G401 (cell line): ENCODE measurements at places on chromosomes 6 and 20. TPM values are rescaled to one million over a fixed set of nuclear protein-coding genes. Genes with fewer than 3 reads are reported as not detected.

- peak; percentile 4 for DNase-seq
These were observed 23.4 kb downstream of the SCML4 start for GRCh38 chr6:107800564-107801164.

The FOXC1 gene
- total RNA-seq = 10.2 and 11.4 TPM in 2 replicates

The GNAS gene
- 580 and 603 TPM in 2 replicates for total RNA-seq

- DNase-seq = no peak
These were observed 14.7 kb downstream of the SIGLEC1 start for GRCh38 chr20:3697588-3698305.

The BEND6 gene
- total RNA-seq = 6.4 and 12.6 TPM in 2 replicates

The WFDC12 gene
- total RNA-seq = not detected in 2 replicates

- no peak for DNase-seq
These were observed 193.2 kb upstream of the VGLL2 start for GRCh38 chr6:117072134-117072533.

- DNase-seq = no peak
These were observed 55.9 kb downstream of the PPP1R3G start for GRCh38 chr6:5141046-5141445.

GRCh38 chr6:107600121-107600520 lies 110.2 kb downstream of the SOBP start:
- no peak for DNase-seq

DNA sequence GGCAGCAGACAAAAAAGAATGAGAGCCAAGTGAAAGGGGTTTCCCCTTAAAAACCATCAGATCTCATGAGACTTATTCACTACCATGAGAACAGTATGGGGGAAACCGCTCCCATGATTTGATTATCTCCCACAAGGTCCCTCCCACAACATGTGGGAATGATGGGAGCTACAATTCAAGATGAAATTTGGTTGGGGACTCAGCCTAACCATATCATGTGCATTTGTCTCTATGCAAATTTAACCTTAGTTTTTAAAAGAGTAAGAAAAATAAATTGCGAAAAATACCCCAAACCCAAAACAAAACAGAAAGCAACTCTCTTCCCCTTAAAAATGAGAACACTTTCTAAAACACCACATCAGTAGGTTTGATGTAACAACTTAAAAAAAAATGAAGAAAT lies 22.6 kb upstream of the GPR6 start:
- DNase-seq = no peak

- peak; percentile 53 for DNase-seq
These were observed 12.9 kb downstream of the PARD6B start for GRCh38 chr20:50744143-50744792.

DNA sequence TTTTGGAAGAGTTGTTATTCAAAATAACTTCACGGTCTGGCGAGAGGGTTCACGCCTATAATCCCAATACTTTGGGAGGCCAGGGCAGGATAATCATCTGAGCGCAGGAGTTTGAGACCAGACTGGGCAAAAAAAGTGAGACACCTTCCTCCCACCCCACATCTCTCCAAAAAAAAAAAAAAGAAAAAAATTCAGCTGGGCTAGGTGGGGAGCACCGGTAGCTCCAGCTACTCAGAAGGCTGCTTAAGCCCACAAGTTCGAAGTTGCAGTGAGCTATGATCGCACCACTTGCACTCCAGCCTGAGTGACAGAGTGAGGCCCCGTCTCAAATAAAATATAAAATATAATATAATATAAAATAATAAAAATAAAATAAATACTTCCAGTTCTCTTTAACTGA lies 10.4 kb downstream of the OR2B2 start:
- DNase-seq = no peak

DNA sequence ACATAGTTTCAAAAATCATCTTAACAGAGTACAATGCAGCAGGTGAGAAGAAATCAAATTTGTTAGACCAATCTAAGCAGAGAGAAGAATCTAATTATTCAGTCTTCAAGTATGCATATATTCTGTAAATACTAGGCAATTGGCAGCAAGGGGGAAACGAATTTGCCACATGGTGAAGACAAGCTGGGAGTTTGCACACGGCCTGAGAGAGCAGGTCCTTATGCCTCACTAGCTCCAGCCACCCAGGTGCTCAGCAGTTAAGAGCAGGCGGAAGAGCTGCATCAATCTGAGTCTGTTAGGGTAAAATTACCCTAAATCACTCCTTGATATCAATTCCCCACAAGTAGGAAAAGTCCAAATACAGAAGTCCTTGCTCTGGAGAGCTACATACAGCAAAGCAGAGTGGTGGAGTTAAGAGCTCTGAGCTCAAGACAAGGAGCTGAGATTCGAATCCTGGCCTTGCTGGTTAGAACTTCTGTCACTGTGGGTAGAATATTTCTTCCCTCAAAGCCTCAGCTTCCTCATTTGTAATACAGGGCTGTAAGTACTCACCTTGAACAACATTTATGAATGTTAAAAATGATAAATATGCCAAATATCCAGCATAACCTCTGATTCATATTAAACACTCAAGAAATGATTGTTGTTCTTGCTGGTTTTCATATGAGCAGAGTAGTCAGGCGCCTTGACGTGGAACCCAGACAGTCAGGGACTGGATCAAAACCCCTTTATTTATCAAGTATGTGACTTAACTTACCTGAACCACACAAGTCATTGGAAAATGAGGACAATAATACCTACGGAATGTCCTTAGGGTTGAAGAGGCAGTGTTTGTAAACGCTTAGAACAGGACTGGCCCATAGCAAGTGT lies 444.2 kb downstream of the CDH26 start:
- no peak for DNase-seq

DNA sequence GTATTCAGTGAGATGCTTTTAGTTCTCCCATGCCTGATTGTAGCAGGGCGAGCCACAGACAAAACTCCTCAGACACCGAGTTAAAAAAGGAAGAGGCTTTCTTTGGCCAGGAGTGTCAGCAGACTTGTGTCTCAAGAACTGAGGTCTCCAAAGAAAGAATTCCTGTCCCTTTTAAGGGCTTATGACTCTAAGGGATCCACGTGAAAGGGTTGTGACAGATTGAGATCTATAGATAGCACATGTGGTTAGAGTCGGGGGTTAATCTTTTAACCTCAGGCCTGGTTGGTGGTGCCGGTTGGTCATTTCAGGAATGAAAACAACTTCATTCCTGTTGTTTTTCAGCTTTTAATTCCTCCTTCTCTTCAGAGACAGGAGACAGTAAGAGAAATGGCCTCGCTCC lies 168.8 kb upstream of the GRIK2 start:
- no peak for DNase-seq

GRCh38 chr20:10713161-10713560 lies 39.4 kb upstream of the JAG1 start:
- DNase-seq = peak; percentile 35

- DNase-seq = peak; percentile 76
These were observed 142.3 kb upstream of the TENT5A start for GRCh38 chr6:81894788-81895271.

GRCh38 chr20:37317316-37317715 lies 27.9 kb downstream of the MANBAL start:
- no peak for DNase-seq

DNA sequence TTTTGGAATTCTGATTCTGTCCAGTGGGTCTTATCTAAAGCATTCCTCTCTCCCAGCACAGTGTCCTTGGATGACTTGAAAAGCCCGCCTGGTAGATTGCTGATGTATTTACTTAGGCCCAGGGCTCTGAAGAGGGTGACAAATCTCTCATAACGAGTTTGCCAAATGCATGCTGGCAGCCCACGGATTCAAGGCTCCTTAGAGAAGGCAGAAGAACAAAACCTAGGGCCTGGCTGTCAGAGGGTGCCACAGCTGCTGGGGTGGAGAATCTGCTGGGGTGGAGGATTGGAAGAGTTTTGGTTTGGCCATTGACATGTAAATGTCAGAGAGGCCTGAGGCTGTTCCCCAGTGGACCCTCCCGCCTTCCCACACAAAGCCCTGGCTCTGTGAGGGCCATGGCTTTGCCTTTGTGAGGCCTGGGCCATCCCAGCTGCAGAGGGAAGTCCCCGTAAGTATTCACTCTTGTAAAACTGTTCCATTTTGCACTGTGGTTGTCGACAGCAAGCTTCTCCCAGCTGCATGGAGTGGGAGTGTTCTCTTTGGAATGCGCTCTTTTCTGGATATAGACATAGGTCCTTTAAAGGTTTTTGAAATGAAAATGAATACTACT lies 50.3 kb downstream of the ANKRD6 start:
- DNase-seq = no peak

DNA sequence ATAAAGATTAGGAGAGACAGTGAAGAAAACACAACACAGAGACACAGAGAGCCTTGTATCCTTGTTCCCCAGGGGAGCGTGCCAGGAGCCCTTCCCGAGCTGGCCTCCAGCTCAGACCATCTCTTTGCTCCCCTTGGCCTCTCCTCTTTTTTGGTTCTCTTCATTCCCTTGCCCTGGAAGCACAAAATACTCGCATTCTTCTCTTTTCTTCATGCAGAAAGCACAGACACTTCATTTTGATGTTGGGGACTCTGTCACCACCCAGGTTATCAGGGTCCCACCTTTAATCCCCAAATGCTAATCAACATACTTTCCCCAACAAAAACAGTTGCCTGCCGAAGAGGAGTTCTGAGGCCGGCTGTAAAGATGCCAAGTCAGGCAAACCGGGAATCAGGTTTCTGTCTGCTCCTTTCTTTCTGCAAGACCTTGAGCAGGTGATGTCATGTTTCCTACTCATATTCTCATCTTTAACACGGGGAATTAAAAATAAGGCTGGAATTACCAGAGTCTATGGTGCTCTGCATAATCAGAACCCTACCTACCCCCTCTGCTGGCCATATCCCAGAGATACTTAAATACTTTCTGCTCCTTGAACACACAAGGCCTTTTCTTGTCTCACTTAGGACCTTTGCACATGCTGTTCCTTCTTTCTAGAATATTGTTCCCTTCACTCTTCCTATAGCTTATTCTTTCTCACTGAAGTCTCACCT lies 21.7 kb downstream of the TGM6 start:
- DNase-seq = peak; percentile 1

DNA sequence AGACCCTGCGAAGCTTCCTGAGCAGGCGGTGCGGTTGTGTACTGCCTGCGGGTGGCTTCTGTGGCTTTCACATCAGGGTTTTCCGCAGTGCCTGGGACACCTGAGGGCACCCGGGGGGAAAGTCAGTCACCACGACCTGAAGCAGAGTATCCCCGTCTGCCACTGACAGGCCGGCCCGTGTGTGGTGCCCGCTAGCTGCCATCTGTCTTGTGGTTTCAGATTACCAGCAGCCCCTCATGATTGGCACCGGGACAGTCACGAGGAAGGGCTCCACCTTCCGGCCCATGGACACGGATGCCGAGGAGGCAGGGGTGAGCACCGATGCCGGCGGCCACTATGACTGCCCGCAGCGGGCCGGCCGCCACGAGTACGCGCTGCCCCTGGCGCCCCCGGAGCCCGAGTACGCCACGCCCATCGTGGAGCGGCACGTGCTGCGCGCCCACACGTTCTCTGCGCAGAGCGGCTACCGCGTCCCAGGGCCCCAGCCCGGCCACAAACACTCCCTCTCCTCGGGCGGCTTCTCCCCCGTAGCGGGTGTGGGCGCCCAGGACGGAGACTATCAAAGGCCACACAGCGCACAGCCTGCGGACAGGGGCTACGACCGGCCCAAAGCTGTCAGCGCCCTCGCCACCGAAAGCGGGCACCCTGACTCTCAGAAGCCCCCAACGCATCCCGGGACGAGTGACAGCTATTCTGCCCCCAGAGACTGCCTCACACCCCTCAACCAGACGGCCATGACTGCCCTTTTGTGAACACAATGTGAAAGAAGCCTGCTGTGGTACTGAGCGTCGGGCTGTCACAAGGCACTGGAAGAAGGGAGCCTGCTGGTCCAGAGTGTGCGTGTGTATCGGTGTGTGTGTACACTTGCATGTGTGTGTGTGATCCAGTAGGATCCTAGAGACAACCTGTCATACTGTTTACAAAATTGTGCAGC lies 54.4 kb downstream of the GOPC start:
- peak; percentile 87 for DNase-seq

The LIN28B gene
- total RNA-seq = 62.0 and 84.7 TPM in 2 replicates

- DNase-seq = peak; percentile 75
These were observed at the start of gene AIG1 for GRCh38 chr6:143060806-143061596. AIG1 (plus strand) TSS chr6:143060889; CDS start chr6:143060926, 37 bp downstream.

GRCh38 chr6:54445207-54445606 lies 137.0 kb downstream of the TINAG start:
- DNase-seq = no peak

The RIPOR3 gene
- total RNA-seq = 6.9 and 7.4 TPM in 2 replicates

DNA sequence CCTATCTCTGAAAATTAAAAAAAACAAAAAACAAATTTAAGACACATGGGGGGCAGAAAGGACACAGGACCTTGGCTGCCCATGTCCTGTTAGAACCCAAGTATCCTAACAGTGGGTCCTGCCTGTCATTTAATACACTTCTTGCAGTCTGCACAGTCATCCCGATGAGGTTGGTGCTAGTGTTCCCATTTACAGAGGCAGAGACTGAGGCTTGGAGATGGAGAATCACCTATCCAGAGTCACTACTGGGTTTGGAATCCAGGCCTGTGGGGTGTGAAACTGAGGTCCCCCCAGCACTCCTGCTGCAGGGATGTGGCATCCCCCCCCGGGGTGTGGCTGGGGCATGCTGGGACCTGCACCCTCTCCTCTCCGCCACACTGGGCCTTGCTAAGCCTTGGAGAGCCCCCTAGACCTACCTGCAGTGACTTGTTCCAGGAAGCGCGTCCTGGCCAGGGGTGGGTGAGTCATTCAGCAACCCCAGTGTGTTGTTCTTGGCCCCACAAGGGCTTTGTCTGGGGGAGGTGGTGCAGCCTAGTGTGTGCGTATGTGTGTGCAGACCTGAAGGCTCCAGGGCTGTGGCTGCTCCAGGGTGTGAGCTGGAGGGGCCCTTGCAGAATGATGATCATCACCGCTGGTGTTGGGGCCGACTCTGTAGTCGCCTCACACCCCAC lies 49.7 kb downstream of the BCAS4 start:
- DNase-seq = no peak

- no peak for DNase-seq
These were observed 180.0 kb upstream of the UST start for GRCh38 chr6:148566664-148567350.

The TMX4 gene
- 2.6 and 3.3 TPM in 2 replicates for total RNA-seq

GRCh38 chr20:57767441-57767840 lies 57.6 kb upstream of the PMEPA1 start:
- DNase-seq = no peak

The MCHR2 gene
- not detected in 2 replicates for total RNA-seq

DNA sequence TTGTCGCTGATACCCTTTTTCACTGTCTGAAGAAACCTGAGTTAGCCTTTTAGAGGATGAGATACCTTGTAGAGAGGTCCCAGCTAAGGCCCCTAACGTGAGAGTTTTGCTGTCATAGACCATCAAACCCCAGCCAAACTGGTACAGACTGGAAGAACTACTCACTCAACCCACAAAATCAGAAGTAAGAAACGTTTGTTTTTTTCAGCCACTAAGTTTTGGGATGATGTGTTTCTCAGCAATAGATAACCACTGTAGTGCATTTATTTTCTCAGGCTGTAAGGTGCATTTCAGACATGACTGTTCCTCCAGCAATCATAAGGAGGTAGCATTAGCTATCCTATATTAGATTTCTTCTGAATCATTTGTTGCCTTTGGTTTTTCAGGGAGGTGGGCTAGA lies 407.3 kb upstream of the FLRT3 start:
- no peak for DNase-seq

- DNase-seq = peak; percentile 74
These were observed 642 bp downstream of the EEF1A2 start for GRCh38 chr20:63497946-63498935.
